Right forelimb (tissue), 1 donor: ENCODE measurements at places on chromosomes 2 and 18.
A peak's percentile ranks its signal among the peaks of the same experiment; 100 is the strongest.

- DNase-seq = no peak
Measured at GRCh38 chr2:65749545-65749944, 317.1 kb upstream of the SPRED2 start.

DNA sequence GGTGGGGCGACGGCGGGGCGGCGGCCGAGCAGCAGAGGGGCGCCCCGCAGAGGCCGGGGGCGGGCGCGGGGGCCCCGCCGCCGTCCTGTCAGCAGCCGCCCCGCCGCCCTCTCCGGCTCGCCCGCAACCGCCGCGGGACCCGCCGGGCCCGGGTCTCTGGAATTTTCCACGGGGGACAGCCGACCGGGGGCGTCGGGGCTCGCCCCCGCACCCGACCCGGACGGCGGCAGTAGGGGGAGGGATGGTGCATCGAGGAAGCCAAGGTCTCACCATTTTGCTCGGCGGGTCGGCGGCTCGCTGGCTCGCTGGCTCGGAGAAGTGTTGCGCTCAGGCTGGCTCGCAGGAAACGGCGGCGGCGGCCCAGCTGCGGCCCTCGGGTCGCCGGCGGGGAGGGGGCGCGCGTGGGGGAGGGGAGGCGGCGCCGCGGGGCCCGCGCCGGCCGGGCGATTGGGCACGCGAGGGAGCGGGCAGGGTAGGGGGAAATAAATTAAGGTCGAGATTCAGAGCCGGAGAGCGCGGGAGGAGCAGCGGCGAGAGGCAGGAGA lies 405 bp downstream of the PPP3R1 start:
- no peak for DNase-seq

- no peak for DNase-seq
Measured at GRCh38 chr18:73835656-73836364, 311.8 kb downstream of the FBXO15 start.

DNA sequence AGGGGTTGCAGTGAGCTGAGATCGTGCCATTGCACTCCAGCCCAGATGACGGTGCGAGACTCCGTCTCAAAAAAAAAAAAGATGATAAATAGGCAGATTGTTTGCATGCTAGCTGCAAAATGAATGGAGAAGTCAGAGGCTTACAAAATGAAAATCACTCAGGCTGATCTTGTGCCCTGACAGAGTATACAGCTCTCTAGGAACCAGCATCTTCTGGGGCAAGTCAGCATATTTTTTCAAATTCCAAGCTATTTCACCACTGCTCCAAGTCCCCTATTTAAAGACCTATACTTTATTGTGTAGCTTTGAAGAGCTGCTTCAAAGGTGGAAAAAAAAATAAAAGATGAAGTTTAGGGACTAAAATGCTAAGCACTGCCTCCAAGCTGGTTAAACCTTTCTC lies 6.1 kb downstream of the E2F6 start:
- no peak for DNase-seq

- DNase-seq = no peak
Measured at GRCh38 chr2:145918951-145919350, 1399.0 kb upstream of the ZEB2 start.

GRCh38 chr2:241677392-241677791 lies 9.2 kb downstream of the DTYMK start:
- no peak for DNase-seq

DNA sequence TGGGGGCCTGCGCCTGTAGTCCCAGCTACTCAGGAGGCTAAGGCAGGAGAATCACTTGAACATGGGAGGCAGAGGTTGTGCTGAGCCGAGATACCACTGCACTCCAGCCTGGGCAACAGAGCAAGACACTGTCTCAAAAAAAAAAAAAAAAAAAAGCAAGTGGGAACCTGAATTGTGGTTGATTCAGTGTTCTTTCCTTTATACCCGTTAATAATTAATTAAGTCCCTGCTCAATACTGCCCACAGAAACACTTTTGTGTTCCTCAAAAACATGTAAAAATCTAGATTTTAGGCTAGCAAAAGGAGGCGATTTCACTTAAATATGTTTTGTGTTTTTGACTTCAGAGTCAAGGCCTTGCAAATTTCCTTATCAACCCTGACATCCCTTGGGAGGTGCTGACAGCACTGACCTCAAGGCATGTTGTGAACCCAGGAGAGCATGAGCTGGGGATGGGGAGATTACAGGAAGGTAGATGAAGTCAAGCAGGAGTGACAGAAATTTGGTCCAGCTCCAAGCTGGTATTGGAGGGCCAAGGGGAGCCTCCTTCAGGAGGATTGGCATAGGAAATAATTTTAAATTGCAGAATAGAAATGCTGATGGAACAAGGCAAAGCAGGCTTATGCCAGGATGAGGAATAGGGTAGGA lies 89.0 kb upstream of the PNPT1 start:
- DNase-seq = no peak

DNA sequence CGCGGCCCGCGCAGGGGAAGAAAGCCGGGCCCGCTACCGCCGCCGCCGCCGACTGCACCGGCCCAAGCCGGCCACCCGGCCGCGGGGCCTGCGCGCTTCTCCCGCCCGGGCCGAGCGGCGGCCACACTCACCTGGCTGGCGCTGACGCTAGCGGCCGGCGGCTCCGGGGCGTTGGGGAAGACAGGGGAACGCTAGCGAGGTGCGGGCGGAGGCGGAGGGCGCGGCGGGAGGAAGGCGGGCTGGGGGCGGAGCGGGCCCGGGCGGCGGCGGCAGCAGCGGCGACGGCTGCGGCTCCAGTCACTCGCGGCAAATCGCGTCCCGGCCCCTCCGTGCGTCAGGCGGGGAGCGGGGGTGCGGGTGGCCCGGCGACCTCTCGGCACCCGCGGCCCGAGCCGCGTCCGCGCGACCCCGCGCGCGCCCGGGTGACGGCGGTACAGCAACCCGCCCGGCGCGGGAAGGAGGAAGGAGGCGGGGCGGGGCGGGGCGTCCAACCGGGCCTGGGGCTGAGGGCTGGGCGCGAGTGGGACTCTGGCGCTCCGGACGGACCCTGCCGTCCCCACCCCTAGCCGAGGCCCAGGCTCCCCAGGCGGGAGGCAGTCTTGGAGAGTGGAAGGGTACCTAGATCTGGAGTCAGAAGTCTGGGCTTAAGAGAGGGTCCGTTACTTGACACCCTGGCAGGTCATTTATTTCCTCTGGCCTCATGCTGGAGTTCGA lies at the start of gene SESTD1:
Gene SESTD1 (minus strand): TSS at position 465 of the 714 bp plus-strand sequence. CDS start 72,991 bp downstream, outside the sequence.
- DNase-seq = peak; percentile 87

GRCh38 chr18:78831603-78832002 lies 148.0 kb upstream of the SALL3 start:
- DNase-seq = no peak
